ENCODE measurements at places on chromosomes 1 and 21. TPM values are rescaled to one million over a fixed set of nuclear protein-coding genes. Genes with fewer than 3 reads are reported as not detected.

Gene CHI3L2
- polyA plus RNA-seq: 0.23 TPM

Gene C1QA
- polyA plus RNA-seq: 30.0 TPM

Gene CAPN8
- 0.63 TPM for polyA plus RNA-seq

Gene PRKAA2
- polyA plus RNA-seq: 21.8 TPM

Gene WNT4
- polyA plus RNA-seq: 3.7 TPM

Gene ASTN1
- 8.5 TPM for polyA plus RNA-seq

DNA sequence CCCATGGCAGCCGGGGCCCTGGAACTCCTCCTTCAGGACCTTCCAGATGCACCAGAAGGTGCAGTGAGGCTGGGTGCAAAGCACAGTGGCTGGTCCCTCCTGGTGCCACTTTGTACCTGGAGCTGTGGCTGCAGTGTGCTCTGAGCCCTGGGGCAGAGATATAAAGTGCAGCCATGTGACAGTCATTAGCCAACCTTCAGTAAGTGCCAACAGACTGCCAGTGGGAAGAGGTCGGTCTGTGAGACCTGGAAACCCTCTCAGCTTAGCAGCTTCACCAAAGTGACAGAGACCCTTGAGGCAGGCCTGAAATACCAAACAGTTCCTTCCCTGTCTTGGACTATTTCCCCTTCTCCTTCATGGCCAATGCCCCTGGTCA is 26.7 kb upstream of the NGF start:
- no peak for DNase-seq

- DNase-seq: peak; percentile 82
These were observed at the start of gene PTPRU for GRCh38 chr1:29235955-29236711. PTPRU (plus strand) TSS chr1:29236522; CDS start chr1:29236645, 123 bp downstream.
